ENCODE measurements at places on chromosomes 6 and 20.
A peak's percentile ranks its signal among the peaks of the same experiment; 100 is the strongest.

DNA sequence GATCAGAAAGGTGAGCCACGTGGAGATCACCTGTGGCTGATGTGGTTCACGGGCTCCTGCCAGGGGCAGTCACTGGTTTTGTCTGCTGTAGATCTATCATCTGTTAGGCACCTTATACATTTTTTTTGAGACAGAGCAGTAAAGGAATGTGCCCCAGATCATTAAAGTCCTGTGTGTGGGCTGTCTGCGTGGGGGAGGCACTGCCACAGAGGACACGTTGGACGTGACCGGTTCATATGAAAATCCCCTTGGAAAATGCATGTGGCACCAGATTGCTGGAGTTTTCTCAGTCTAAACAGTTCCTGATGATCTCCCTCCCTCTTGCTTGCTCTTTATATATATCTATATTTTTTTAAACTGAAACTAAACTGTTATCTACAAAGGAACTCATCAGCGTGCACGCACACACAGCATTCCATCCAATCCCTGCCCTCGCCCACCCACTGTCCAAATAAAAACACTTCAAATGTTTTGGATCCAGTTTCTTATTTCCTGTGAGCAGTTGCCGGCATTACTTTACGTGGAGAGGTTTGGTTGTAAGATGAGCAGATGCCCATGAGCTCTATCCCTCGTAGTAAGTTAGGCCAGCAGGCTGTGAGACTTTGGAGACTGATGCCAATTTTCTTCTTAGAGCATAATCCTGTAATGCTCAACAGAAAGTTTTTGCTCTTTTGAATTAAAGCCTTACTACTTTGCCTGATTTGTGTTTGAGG lies 161.6 kb upstream of the EXOC2 start:
- DNase-seq = no peak

DNA sequence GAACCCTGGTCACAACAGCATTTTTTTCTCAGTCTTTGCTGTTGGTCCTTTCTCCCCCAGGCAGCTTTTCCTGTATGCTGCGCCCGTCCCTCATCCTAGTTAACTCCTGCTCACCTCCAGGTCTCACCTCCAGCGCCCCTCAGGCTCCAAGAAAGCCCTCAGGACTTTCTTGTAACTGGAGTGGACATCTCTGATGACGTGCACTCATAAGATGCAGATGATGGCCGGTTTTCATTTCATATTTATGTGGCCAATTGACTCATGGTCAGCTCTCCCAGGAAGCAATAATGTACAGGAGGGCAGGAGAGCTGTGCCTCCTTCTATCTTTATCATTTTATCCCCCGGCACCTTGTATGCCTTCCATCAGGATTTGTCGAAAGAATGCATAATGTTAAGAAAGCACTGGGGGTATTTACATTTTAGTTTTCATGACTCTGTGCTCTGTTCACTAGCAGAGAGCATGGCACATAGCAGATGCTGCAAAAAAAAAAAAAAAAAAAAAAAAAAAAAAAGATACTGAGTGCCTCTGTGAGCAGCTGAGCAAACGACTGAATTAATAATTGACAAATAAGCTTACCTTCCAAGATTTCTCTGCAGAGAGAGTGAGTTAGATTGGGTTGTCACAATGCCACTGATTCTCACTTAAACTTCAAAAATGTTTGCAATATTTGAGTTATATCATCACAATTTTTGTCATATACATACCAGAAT lies 170.2 kb downstream of the DOK5 start:
- no peak for DNase-seq

DNA sequence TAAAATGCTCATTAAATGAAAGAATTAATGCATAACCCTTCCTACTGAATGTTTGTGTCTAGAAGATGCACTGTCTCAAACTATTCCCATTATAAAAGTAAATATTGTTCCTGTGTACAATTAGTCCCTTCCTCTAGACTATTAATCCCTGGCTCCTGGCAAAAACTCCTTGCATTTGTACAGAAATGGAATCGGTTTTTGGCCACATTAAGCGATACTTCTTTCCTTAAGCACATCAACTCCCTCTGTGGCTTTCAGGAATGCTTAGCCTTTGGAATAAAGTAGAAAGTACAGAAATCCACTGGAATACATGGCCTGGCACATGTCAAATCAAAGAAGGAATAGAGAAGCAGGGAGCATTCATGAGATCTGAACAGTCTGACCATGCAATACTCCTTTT lies 179.8 kb downstream of the GMPR start:
- DNase-seq = no peak

GRCh38 chr6:142395768-142396231 lies 94.0 kb downstream of the ADGRG6 start:
- DNase-seq = no peak

GRCh38 chr20:43917380-43917779 lies 2.7 kb downstream of the TOX2 start:
- no peak for DNase-seq

DNA sequence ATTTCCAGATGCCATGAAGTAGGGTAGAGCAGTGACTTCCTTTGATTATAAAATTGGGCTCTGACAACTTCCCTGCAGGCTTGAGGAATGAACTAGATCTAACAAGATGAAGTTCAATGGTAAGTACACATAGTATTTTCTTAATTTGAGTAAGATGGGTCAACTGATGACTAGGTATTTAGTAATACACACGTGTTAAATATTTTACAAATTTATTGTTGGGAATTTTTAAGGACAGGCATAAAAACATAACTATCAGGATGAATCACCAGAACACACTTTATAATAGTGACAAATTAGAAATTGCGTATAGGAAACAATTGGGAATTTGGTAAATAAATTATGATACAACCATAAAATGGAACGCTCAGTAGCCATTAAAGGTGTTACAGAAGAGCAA lies 762.4 kb upstream of the SLC35B3 start:
- no peak for DNase-seq

- no peak for DNase-seq
Measured at GRCh38 chr6:97586344-97586743, 303.3 kb upstream of the MMS22L start.

GRCh38 chr20:36819659-36820058 lies 46.1 kb upstream of the DSN1 start:
- DNase-seq = no peak

DNA sequence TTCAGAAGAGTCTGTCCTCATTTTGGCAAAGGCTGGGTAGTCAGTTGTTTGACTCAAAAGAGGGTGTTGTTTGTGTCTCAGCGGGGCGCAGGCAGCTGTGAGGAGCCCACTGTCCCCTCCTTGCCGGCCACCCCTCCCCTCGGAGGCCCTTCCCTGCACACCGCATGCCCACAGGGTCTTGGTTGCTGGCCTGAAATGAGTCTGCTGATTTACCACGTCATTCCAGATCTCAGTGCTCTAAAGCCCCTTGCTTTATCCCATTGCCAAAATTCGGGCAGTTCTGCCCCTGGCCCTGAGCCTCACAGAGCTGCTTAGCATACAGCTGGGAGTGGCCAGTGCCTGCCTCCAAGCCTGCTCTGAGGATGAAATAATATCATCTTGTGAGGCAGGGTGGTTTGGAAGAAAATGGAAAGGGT lies 220.7 kb downstream of the UST start:
- DNase-seq = no peak

GRCh38 chr6:7304821-7305220 lies 8.2 kb downstream of the SSR1 start:
- no peak for DNase-seq

DNA sequence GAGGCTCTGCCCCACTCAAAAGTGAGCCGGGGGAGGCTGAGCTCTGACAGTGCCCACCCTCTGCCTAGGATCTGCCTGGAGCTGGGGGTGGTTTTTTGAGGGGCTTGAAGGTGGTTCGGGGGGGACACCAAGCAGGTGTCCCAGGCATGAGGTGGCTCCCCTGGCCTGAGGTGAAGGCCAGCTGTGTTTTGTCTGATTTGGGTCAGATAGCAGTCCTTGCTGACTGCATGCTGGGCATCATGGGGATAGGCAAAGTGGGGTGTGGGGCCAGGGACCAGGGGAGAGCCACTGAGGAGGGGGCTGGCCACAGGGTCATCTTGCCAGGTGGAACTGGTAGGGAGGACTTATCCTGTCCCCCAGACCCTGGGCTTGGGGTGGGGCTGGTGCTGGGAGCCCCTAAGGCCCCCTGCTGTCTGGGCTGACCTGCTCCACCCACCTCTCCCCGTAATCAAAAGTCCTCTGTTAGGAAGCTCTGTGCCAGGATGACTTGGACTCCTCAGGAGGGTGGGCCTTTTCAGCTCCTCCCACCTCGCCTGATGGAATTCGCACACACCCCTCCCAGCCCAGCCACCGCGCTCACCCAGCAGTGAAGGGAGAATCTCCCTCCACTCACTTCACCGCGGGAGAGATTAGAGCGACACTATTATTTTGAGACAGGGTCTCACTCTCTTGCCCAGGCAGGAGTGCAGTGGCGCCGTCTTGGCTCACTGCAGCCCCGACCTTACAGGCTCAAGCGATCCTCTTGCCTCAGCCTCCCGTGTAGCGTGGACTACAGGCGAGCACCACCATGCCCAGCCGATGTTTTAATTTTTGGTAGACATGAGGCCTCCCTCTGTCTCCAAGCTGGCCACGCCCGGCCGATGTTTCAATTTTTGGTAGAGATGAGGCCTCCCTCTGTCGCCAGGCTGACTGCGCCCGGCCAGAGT lies 1.5 kb upstream of the COL9A3 start:
- no peak for DNase-seq

GRCh38 chr6:167796192-167796981 lies 30.3 kb upstream of the AFDN start:
- DNase-seq = no peak

DNA sequence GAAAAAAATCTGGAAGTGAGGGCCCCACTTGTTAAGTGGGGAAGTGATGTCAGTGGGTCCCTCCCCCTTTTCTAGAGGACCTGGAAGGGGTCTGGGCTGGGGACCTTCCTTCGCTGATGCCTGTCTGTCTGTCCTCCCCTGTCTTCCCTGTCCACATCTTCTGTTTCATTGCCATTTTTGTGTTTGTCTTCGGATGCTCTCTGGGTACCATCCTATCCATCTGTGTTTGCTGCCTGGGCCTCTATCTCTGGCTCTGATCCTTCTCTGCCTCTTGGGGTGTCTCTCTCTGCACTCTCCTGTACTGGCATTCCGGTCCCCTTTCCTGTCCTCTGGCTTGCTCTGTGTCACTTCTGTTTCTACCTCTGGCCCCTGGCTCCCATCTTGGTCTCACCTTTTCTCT lies 2.3 kb downstream of the TMEM151B start:
- DNase-seq = no peak

- DNase-seq = no peak
Measured at GRCh38 chr6:64049736-64050135, 414.1 kb downstream of the PHF3 start.

- DNase-seq = no peak
Measured at GRCh38 chr6:27293436-27294098, 18.5 kb downstream of the POM121L2 start.

GRCh38 chr6:21506126-21506525 lies 87.4 kb upstream of the SOX4 start:
- no peak for DNase-seq

- no peak for DNase-seq
Measured at GRCh38 chr6:40558102-40558501, 29.1 kb downstream of the LRFN2 start.

- DNase-seq = peak; percentile 10
Measured at GRCh38 chr6:170029416-170030283, 261.2 kb downstream of the DLL1 start.

GRCh38 chr6:6402006-6402405 lies 81.5 kb upstream of the F13A1 start:
- no peak for DNase-seq

- DNase-seq = no peak
Measured at GRCh38 chr6:16654701-16655100, 106.6 kb downstream of the ATXN1 start.

GRCh38 chr6:7292596-7293255 lies 20.3 kb downstream of the SSR1 start:
- DNase-seq = no peak

GRCh38 chr6:74656453-74656852 lies 549.4 kb downstream of the COL12A1 start:
- DNase-seq = no peak

GRCh38 chr6:142356201-142356883 lies 54.5 kb downstream of the ADGRG6 start:
- no peak for DNase-seq

DNA sequence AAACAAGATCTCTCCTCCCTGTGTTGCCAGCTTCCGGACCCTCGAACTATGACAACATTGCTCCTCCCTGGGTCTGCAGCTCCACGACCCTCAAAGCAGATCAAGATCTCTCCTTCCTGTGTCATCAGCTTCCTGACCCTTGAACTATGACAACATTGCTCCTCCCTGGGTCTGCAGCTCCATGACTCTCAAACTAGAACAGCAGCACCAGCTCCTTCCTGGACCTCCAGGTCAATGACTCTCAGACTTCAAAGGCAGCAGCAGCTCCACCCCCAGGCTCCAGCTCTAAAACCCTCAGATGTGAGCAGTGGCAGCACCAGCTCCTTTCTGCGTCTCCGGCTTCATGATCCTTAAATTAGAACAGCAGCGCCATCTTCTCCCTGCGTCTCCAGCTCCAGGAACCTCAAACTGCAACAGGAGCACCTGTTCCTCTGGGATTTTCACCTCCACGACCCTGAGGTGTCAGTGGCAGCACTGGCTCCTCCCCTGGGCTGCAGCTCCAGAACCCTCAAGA lies 341.0 kb upstream of the SULF2 start:
- no peak for DNase-seq

DNA sequence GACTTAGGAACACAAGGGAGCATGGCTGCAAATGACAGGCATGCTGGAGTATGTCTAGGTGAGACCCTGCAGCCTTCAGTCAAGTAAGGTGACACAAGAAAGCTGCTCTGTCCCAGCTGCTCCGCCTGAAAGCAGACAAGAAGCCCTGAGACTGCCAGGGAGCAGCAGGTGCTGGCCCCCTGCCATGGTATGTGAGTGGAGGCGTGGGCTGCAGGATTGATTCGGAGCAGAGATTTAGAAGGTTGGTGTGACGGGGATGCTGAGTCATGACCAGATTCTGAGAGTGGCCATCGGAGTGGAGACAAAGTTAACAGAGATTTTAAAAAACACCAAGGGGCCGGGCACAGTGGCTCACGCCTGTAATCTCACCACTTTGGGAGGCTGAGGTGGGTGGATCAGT lies 17.8 kb downstream of the LRP11 start:
- no peak for DNase-seq

GRCh38 chr6:3233321-3233720 lies 5.9 kb upstream of the TUBB2B start:
- DNase-seq = no peak

DNA sequence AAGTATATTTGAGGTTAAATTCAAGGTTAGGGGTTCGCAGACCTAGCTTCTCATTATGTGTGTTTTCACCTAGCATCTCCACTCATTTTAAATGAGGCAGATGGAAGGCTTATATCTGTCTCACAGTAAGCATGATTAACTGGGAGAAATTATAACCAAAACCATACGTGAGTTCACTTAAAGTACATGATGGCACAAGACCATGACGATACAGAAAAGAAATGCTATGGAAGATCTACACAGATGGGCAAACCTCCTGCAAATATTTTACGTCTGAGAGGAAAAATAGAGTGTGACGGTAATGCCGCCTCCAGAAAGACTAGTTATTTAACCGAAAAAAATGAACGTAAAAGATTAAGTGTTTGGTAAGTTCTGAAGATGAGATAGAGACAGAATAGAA lies 337.8 kb downstream of the FARS2 start:
- DNase-seq = no peak
